ENCODE measurements at places on chromosomes 4 and X. TPM values are rescaled to one million over a fixed set of nuclear protein-coding genes. Genes with fewer than 3 reads are reported as not detected.

SCRG1 gene
- not detected for total RNA-seq

PGAM4 gene
- not detected for total RNA-seq

DNA sequence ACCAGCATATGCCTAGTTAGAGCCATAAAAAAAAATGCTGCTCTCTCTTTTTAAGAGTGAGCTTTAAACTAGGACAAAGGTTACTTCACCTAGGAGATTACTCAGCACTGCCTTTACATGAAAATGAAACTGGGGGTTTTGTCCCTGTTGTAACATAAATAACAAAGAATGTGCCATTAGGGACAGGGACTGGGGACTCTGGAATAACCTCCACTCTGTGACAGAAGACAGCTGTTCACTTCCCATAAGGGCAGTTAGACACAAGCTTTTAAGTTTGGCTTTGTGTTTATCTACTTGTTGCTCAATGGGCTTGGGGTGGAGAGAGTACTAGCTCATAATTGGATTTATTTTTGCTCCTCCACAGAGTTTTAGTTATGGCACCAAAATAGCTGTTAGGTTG is 11.9 kb downstream of the ENPEP start:
- H3K4me1 ChIP-seq = peaks cover 10% of the 10 kb centered on the region
- no peak overlapping the region for H3K27ac ChIP-seq
- H3K4me3 ChIP-seq = no peak overlapping the region
- no peak for DNase-seq

GRCh38 chr4:6452897-6453687 is 19.3 kb downstream of the PPP2R2C start:
- H3K36me3 ChIP-seq = no peaks in the 10 kb centered on the region
- H3K27me3 ChIP-seq = peaks cover 29% of the 10 kb centered on the region
- no peak overlapping the region for H3K27ac ChIP-seq
- DNase-seq = no peak

FAM114A1 gene
- 31.2 TPM for total RNA-seq

DNA sequence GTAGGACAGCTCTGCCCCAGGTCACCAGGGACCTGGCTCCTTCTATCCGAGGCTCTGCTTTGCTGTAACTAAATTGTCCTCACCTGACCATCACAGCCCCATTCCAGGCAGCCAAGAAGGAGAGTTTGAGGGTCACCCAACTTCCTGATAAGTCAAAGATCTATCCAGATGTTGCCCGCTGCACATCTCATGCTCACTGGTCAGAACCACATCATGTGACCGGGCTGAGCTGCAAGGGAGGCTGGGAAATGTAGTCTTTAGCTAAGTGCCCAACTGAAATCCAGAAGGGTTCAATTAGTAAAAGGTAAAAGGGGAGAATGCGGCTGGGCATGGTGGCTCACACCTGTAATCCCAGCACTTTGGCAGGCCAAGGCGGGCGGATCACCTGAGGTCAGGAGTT is 18.4 kb downstream of the HMX1 start:
- H3K27me3 ChIP-seq = peaks cover 70% of the 10 kb centered on the region
- no peak overlapping the region for H3K27ac ChIP-seq
- H3K4me1 ChIP-seq = peaks cover 3% of the 10 kb centered on the region
- no peak overlapping the region for H3K4me3 ChIP-seq
- no peaks in the 10 kb centered on the region for H3K36me3 ChIP-seq

GRCh38 chr4:56727150-56727549 is 46.1 kb upstream of the HOPX start:
- H3K4me1 ChIP-seq = no peaks in the 10 kb centered on the region
- peaks cover under 1% of the 10 kb centered on the region for H3K27me3 ChIP-seq
- no peak for DNase-seq
- H3K4me3 ChIP-seq = no peak overlapping the region
- no peaks in the 10 kb centered on the region for H3K36me3 ChIP-seq

GAB3 gene
- 0.13 TPM for total RNA-seq

DNA sequence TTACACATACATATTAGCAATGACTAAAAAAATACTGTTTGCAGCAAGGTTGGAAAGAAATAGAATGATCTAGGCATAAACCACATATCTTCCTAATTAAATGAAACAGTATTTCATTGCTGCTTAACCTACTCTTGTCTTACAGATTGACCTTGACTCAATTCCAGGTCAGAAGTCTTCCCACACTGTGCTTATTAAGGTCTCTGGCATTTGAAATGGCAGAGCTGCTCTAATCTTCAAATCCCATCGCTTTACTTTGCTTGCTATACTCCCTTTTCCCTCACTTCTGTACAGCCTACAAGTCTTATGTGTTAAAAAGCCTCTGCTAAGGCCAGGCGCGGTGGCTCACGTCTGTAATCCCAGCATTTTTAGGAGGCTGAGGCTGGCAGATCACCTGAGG is 424.5 kb downstream of the RPA4 start:
- no peaks in the 10 kb centered on the region for H3K27me3 ChIP-seq
- H3K36me3 ChIP-seq = peaks cover 2% of the 10 kb centered on the region
- DNase-seq = no peak

FREM3 gene
- total RNA-seq = not detected

DNA sequence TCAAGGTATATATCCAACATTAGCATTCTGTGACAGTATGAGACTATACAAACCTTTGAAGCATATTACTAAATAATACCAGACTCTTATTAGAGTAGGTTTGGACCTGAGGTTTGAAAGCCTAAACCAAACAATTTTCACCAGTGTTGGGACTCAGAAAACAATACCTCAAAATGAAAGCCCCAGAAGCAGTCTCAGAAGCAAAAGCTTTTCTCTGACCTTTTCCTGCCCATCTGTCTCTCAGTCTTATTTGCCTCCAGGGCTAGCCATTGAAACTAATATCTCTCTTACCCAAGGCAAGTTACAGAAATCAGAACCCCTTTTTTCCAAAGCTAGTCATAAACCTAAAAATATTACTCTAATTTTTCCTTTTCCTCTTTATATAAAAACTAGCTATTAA is 163.3 kb downstream of the PTCHD1 start:
- H3K27ac ChIP-seq = no peak overlapping the region
- H3K4me1 ChIP-seq = peaks cover 13% of the 10 kb centered on the region
- peaks cover 1% of the 10 kb centered on the region for H3K36me3 ChIP-seq
- H3K27me3 ChIP-seq = no peaks in the 10 kb centered on the region

OTC gene
- 0.31 TPM for total RNA-seq
